Activated CD4-positive, alpha-beta T cell treated with anti-CD3 and anti-CD28 coated beads, Interleukin-2, amount 50 U/mL, for 48 hours (primary cell): ENCODE measurements at places on chromosomes 6 and 20.

GRCh38 chr20:14245368-14245970, 91.9 kb downstream of the FLRT3 start:
- DNase-seq = no peak

DNA sequence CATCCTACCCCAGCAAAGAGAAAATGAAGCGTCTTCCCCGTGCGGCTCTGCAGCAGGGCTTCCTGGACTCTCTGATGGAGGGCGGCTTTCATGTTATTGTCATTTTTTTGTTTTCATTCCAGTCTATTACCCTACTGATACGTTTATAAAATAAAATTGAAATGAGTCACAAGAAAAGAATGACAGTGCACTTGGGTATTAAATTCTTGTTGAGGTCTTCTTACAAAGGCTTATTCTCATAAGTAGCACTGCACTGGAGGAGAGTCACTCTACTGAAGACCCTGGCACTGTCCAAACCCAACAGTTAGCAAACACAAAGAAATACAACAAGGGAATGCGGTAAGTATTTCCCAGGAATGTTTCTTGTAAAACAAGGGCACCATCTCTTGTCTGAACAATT, 379.3 kb downstream of the MAFB start:
- no peak for DNase-seq

GRCh38 chr6:148840256-148840655, 93.4 kb downstream of the UST start:
- no peak for DNase-seq

GRCh38 chr6:13725570-13725969, 13.9 kb upstream of the RANBP9 start:
- DNase-seq = no peak

- no peak for DNase-seq
Measured at GRCh38 chr6:165705941-165706340, 42.9 kb upstream of the PDE10A start.

- DNase-seq = no peak
Measured at GRCh38 chr20:60486315-60486714, 528.1 kb downstream of the CDH26 start.

GRCh38 chr6:5085648-5086293, 630 bp downstream of the PPP1R3G start:
- peak; percentile 19 for DNase-seq

- DNase-seq = no peak
Measured at GRCh38 chr6:3489027-3489757, 32.3 kb upstream of the SLC22A23 start.

GRCh38 chr6:111524735-111525134, 41.7 kb upstream of the REV3L start:
- DNase-seq = no peak

- no peak for DNase-seq
Measured at GRCh38 chr6:166825553-166826145, 130.7 kb downstream of the RNASET2 start.

- DNase-seq = no peak
Measured at GRCh38 chr6:7879980-7880717, 30.4 kb downstream of the TXNDC5 start.

- DNase-seq = no peak
Measured at GRCh38 chr20:42652266-42652665, 537.4 kb downstream of the PTPRT start.

DNA sequence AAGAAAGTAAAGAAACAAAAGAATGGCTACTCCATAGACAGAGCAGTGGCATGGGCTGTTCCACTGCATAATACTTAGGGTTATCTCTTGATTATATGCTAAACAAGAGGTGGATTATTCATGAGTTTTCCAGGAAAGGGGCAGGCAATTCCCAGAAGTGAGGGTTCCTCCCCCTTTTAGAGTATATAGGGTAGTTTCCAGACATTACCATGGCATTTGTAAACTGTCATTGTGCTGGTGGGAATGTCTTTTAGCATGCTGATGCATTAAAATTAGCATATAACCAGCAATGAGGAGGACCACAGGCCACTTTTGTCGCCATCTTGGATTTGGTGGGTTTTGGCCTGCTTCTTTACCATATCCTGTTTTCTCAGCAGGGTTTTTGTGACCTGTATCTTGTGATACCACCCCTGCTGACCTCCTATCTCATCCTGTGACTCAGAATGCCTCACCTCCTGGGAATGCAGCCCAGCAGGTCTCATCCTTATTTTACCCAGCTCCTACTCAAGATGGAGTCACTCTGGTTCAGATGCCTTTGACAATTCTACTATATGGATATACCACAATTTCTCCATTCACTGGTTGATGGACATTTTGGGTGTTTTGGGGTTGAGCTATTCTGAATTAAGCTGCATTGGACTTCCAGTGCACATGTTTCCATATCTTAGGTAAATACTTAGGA, 280.6 kb downstream of the FARS2 start:
- no peak for DNase-seq

DNA sequence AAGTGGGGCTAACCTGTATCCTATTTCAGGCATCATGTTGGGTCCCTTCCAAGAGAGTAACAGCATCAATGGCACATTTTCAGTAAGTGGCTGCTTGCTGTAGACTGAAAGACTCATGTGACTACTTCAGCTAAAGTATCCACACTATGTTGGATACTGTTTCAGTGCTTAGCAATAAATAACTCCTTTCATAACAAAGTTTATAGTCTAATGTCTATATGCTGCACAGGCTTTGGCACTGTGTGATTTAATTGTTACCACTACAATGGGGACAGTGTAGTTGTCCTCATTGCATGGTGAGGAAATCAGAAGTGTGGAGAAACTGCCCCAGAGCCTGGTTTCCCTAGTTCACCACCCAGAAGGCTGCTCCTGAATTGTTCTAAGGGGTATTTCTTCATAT, 318.0 kb upstream of the PTCHD4 start:
- DNase-seq = no peak

DNA sequence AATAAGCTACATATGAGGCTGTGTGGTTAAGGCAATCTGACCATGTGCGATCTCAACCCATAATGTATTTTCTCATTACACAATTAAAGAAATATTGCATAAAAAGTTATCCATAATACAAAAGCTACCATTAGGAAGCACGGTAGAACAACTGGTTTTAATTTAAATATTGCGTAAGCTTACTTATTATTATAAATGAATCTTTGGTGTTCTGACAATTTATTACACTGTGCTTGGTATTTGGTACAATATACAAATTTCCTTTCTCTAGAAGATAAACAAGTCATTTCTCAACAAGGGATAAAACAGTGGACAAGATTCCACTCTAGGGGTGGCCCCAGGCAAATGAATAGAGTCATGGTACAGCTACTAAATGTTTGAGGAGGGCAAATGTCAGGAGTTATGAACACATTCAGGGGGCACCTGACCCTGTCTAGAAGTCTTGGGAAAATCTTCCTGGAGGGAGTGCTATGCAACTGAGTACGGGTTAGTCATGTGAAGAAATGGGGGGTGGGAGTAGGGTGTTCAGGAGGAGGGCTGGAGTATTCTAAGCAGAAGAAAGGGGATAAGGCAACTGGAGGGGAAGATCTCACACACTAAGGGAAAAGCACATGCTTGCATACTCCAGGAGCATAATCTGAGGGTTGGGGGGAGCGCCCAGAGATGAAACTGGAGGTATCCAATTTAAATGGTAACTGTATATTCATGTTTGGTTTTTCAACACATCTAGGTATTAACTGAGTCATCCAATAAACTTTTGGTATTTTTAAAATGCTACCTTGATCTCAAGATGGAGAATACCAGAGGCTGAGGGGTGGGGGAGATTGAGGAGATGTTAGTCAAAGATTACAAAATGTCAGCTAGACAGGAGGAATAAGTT, 296.9 kb upstream of the SGK1 start:
- no peak for DNase-seq

DNA sequence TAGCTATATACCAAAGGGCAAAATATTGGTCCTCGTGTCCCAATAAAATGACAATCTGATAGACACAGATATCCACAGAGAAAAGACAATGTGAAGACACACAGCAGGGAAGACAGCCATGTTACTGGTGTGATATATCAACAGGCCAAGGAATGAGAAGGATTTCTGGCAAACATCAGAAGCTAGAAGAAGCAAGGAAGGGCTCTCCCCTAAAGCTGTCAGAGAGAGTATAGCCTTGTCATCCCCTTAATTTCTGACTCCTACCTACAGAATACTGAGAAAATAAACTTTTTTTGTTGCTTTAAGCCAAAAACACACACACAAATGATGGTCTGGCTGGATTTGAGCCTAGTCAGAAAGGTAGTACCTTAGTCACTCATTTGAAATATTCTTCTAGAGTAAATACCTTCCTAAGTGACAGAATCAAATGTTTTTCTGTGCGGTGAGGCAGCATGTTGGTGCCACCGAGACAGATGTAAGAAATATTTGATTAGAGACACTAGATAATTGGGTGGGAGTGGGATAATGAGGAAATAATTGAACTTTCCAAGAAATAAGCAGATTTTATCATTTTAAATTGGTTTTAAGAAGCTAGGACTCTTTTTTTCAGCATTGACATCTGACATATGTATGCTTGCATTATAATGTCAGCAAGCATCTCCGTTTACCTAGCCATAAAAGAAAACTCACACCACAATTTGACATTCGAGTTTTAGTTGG, 123.4 kb upstream of the TFAP2D start:
- no peak for DNase-seq

- DNase-seq = no peak
Measured at GRCh38 chr6:42507195-42507594, 55.5 kb upstream of the TRERF1 start.

DNA sequence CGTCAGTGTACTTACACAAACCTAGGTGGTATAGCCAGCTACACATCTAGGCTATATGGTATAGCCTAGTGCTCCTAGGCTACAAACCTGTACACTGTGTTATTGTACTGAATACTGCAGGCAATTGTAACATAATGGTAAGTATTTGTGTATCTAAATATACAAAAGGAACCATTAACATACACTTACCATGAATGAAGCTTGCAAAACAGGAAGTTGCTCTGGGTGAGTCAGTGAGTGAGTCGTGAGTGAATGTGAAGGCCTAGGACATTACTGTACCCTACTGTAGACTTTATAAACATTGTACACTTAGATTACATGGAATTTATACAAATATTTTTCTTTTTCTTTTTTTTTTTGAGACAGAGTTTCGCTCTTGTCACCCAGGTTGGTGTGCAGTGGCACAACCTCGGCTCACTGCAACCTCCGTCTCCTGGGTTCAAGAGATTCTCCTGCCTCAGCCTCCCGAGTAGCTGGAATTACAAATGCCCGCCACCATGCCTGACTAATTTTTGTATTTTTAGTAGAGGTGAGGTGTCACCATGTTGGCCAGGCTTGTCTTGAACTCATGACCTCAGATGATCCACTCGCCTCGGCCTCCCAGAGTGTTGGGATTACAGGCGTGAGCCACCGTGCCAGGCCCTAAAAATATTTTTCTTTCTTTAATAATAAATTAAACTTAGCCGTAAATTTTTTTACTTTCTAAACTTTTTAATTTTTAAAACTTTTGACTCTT, 15.4 kb upstream of the KIAA1755 start:
- DNase-seq = no peak

DNA sequence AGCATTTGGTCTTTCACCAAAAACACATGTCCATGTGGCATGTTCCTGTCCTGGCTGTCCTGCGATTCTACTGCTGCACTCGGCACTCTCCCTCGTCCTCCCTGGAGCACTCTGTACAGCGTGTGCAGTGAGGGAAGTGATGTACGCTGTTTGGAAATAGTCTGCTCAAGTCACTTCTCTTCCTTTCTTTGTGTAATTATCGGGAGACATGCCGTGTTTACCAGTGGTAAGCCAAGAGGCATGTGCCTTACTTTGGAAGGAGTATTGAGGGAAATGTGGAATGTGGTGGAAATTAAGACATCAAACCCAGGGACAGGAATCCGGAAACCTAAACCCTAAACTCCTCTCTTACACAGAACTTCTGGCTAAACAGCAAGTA, 268.5 kb upstream of the FOXQ1 start:
- DNase-seq = no peak

DNA sequence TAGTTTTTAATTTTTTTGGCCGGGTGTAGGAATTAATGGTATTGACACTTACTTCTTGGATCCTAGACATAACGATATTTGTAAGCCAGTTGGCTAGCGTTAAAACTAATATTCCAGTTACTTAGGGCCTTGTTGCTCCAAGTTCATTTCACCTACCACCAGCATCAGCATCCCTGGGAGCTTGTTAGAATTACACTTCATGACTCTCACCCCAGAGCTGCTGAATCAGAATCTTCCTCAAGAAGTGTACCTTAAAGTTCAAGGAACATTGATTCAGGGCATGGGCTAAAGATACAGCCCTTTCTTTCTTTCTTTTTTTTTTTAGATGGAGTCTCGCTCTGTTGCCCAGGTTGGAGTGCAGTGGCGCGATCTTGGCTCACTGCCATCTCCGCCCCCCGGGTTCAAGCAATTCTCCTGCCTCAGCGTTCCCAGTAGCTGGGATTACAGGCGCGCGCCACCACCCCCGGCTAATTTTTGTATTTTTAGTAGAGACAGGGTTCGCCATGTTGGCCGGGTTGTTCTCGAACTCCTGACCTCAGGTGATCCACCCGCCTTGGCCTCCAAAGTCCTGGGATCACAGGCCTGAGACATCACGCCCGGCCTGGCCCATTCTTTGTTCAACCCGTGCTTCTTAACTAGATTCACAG, 1.1 kb downstream of the SLX4IP start:
- no peak for DNase-seq

GRCh38 chr6:125255201-125255600, 46.6 kb downstream of the HDDC2 start:
- no peak for DNase-seq

- DNase-seq = no peak
Measured at GRCh38 chr20:59120919-59121318, 42.7 kb upstream of the ZNF831 start.

DNA sequence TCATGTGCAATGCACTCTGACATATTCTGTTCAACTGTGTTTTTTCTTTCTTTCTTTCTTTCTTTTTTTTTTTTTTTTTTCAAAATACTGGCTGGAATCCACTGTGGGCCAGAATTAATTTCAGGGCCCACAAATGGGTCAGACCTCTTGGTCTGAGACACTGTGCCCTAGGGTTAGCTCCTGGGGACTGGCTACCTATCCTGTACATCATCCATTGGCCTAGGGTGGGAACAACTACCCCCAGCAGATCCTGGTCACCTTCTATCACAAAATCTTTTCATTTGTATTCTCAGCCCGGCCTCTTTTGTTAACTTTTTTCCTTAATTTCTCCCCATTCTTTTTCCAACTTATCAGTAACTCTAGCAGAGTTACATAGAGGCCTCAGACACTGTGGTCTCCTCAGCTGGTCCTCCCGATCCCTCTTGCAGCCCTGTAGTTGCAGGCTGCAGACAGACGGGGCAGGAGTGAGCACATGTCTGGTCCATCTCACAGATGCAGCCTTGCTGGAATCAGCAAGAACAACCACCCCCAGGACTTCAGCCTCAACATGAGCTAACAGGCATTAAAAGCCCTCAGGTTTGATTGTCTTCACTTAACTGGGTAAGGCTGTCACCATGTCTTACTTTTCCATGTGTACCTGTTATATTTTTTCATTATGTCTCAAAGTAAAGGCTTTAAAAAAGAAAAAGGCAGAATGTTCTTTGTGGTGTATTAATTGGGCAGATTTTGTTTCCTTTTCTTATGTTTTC, 41.3 kb downstream of the TXLNB start:
- DNase-seq = peak; percentile 60

GRCh38 chr6:58198301-58198700, 880.9 kb downstream of the PRIM2 start:
- no peak for DNase-seq
